AG04450 (cell line): ENCODE measurements at places on chromosomes 2 and 18.

DNA sequence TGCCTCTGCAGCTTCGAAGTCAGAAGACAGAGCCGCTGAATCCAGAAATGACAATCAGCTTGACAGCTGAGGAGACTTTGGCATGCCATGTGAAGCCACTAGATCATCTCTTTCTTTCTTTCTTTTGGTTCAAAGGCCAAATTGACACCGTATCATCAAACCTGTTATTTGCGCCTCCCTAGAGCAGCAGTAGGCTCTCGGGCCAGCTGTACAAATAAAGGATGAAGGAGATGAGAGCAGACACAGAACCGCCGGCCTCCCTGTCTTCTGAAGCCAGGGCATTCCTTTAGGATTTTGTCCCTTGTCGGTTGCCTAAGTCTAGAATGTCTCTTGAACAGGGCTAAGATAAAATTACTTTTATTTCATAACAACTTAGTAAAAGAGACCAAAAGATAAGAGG is 36.8 kb downstream of the COL4A4 start:
- no peak for DNase-seq

DNA sequence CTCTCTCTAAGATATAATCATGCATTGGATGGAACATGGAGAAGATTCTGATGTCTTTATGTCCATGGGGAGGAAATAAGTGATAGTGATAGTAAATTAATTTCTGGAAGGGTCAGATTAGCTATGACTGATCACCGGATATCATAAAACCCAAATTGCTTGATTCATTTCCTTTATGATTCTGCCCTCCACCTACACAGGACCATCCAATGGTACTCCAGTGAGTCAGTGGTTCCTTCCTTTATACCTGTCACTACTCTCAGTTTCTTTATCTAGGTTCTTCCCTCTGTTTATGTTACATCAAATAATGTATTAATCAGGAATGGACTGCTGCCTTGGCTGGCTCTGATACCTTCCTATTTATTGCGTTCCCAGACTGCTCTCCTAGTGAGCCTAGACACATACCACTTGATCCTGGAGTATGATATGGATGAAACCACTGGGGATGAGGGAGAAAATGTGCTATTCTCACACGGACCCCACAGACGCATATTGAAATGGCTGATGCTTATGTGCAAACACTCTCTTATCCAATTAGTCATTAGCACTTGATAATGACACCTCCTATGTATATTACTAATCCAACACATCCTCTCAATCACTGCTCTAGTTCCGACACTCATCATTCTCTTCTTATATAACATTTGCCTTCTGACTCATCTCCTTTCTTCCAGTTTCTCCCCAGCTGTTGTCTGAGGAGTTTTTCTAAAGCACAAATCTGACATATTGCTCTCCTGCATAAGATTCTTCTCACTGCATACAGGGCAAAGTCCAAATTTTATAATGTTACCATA is 315.6 kb downstream of the INSIG2 start:
- no peak for DNase-seq

GRCh38 chr2:241412144-241412543 is 56.1 kb downstream of the FARP2 start:
- peak; percentile 85 for DNase-seq

GRCh38 chr2:28400419-28400818 is 7.8 kb downstream of the FOSL2 start:
- no peak for DNase-seq

GRCh38 chr18:58392324-58393000 is 236.4 kb downstream of the ALPK2 start:
- no peak for DNase-seq

DNA sequence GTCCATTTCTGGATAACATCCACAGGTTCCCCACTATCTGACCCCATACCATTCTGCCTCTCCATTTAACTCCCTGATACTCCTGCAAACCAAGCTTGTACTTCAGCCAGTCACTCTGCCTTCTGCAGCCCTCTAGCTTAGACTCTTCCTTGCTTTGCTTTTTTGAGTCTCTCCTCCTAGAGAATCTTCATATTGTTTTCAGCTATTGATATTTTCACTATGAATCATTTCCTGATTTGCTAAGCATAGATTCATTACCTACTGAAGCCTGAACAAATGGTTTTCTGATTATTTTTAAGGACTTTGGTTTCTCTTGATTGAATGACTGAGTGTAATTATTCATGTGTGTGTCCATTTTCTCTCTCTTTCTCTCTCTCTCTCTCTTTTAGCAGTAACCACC is 2102.3 kb upstream of the CELF4 start:
- no peak for DNase-seq

DNA sequence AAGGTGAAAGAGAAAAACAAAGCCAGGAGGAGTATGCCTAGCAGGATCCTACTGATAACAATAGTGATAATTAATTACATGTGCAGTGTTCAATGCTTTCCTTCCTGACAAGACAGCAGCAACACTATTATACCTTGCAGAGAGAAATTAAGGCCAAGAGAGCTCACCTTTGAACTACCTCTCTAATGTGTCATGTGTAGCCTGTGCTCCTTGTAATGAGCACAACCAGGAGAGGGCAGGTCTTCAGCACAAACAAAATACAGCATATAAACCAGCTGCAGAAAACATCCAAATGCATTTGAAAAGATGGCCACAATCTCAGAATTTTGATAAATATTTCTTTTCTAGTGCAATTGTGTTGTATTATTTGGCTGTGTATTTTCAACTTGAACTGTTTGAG is 1425.7 kb downstream of the DSC3 start:
- DNase-seq: no peak

GRCh38 chr2:219344751-219345430 is 12.3 kb upstream of the RESP18 start:
- DNase-seq: no peak

DNA sequence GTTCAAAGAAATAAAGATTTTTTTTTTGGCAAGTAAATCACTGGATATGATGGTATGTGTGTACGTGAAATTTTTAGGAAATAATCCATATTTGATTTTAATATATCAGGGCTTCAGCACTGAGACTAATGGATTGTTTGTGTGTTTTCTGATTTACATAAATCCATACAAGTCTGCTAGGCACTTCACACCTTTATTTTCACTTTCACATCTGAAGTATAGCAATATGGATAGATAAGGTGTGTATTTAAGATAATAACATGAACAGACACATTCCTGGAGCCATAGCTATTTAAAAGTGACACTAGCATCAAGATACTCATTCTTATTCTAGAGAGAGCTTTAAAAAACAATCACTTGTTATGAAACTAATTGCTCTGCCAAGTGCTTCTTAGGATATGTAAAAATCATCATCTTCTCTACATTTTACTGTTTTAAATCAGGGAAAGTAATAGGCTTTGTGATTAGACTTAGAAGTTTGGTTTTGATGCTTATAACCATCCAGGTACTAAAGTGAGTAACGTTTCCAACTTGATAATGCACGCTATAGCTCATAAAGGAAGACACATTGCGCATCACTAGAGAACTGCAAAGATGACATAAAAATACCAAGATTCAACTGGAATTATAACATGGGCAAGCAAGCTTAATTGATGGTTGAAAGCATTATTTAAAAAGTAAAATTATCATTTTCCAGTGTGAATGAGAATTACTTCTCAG is 208.9 kb downstream of the ZEB2 start:
- DNase-seq: no peak

DNA sequence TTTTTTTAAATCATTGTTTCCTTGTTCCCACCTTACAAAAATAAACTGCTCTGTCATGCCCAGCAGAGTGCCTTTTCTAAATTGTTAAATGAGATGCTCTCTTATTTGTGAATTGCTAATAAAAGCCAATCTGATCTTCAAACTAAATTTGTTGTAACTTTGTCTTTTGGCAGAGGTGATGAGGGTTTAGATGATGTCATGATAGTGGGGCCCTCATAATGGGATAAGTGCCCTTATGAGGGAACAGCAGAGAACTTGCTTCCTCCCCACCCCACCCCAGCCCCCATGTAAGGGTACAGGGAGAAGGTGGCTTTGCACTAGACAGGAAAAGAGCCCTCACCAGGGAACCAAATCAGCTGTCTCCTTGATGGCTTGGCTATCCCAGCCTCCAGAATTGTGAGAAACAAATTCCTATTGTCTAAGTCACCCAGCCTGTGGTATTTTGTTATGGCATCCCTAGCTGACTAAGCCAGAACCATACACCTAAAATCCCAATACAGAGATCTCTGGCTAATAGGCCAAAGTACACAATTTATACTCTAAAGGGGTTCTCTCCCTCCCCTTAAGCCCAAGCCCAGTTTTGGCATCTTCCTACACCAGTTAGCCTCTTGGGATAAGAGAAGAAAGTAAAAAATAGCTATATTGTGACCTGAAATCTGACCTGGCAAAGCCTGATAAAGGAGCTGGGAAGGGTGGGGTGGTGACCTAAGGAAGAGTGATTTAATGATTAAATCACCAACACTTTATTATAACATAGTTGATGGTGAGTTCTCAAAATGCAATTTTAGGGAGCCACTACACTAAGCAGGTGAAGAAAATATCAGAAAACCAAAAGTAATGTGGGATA is 40.3 kb upstream of the HNRNPA3 start:
- DNase-seq: peak; percentile 33

GRCh38 chr2:23419171-23420090 is 34.5 kb downstream of the KLHL29 start:
- no peak for DNase-seq

GRCh38 chr2:170819680-170820664 is 3.3 kb downstream of the GAD1 start:
- no peak for DNase-seq

DNA sequence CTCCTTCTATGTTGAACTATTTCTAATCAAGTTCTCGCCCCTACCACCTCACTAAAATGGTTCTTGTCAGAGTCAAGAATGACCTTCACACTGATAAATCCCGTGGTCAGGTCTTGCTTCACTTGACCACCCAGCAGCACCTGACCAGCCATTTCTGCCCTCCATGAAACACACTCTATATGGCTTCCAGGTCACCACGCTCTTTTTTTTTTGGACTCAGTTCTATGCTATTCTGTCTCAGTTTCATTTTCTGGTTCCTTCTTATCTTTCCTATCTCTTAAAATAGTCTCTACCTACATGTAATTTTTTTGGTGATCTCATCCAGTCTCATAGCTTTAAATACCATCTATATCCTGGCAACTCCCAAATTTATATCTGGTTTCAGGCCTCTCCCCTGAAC is 11.4 kb downstream of the EIF2AK3 start:
- no peak for DNase-seq
